ENCODE measurements at places on chromosomes 11 and 22. TPM values are rescaled to one million over a fixed set of nuclear protein-coding genes. Genes with fewer than 3 reads are reported as not detected.

CLCF1 gene
- 0.17 TPM for polyA plus RNA-seq

- no peak for DNase-seq
Observed at GRCh38 chr11:67435727-67436458, 1.6 kb downstream of the PTPRCAP start.

CRACR2B gene
- 59.4 TPM for polyA plus RNA-seq

TECTA gene
- 0.24 TPM for polyA plus RNA-seq

GRCh38 chr11:10730151-10730550 is 20.9 kb upstream of the CTR9 start:
- no peak for DNase-seq

DNA sequence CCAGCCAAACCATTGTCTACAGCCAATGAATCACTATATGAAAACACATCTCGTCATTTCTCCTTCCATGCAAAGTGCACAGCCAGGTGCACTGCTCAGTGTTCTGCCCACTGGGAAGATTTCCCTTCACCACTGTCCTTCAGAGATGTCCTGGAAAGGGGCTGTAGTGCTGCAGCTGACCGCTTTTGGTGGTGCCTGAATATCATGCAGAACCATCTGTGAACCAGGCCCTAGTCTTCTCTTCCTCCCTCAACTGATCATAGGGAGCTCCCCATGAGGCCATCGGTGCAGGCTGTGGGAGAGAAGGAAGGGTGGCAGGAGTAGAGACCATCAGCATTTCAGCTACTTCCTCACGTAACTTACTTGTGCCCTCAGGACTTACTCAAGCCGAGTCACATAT is 70.2 kb downstream of the GAB4 start:
- DNase-seq, result no peak

GRCh38 chr11:67592880-67593564 is 9.4 kb downstream of the GSTP1 start:
- no peak for DNase-seq

ST14 gene
- polyA plus RNA-seq, result 7.9 TPM

- DNase-seq, result no peak
Observed at GRCh38 chr22:36347094-36347493, 40.7 kb downstream of the MYH9 start.

- DNase-seq, result no peak
Observed at GRCh38 chr11:80007616-80008015, 566.8 kb upstream of the TENM4 start.

GRCh38 chr11:78292109-78292803 is 103.5 kb downstream of the USP35 start:
- no peak for DNase-seq

C11orf97 gene
- polyA plus RNA-seq, result not detected

DNA sequence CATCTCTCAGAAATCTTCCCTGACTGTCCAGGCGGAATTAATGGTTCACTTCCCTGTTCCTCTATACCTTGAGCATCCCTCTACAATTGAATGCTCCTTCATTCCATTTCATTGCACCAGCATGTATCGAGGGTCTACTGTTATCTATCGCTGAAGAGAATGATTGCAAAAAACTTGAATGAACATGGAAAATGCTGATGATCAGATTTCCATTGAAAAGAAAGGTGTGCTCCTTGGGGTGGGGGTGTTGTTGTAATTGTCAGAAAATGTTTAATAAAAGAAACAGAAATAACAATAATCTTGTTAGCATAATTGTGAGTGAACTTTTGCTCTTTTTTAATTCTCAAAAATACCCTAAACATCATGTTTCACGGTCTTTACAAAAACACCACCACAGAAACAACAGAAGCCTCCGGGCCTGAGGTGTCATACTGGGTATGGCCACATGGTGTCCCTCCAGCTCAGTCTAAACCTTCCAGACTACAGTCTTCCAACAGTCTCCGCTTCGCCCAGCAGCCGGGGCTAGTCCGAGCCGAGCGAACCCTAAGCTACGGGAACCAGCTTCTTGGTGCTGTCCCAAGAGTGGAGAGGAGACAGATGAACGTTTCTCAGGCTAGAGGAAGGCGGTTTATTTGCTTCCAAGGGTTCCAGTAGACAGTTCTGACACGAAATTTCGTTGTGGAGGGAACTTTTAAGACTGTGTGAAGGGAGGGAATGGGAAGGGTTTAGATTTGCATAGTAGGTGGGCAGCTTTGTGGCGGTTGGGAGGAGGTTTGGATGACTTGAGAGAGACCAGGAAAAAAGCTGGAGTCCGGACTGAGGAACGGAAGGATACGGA is 75.8 kb upstream of the ZBED5 start:
- DNase-seq, result peak; percentile 96

ZBTB16 gene
- 0.78 TPM for polyA plus RNA-seq

GRCh38 chr11:41459465-41460401 is at the start of gene LRRC4C:
TSS of gene LRRC4C (minus strand) at chr11:41459652.
- DNase-seq, result peak; percentile 34

- peak; percentile 42 for DNase-seq
Observed at GRCh38 chr11:77065878-77066228, 918 bp upstream of the CAPN5 start.

- no peak for DNase-seq
Observed at GRCh38 chr11:20351136-20351535, 12.4 kb upstream of the HTATIP2 start.

SGSM1 gene
- 3.0 TPM for polyA plus RNA-seq

DNA sequence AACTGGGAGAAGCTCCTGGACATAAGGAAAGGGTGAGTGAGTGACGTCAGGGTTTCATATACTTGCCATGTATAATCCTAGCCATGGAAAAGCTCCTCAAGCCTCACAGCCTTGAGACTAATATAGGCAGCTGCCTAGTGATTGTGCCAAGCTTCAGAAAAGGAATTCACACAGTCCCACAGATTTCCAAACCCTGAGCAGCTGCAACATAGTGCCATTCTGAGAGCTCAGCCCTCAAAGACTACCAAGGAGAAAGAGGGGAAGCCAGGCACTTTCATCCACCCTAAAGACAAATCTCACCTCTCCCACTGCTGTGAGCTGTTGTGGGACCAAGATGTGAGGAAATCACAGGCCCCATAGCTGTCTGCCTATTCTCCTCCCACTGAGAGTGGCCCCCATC is 707.9 kb upstream of the ANO5 start:
- DNase-seq, result no peak

Measured in GM23338 (cell line).